CD4-positive, alpha-beta T cell treated with Interleukin-15 for 4 hours (primary cell): ENCODE measurements at places on chromosomes 11 and 22.

- no peak for DNase-seq
Measured at GRCh38 chr11:132032555-132032954, 662.1 kb downstream of the NTM start.

DNA sequence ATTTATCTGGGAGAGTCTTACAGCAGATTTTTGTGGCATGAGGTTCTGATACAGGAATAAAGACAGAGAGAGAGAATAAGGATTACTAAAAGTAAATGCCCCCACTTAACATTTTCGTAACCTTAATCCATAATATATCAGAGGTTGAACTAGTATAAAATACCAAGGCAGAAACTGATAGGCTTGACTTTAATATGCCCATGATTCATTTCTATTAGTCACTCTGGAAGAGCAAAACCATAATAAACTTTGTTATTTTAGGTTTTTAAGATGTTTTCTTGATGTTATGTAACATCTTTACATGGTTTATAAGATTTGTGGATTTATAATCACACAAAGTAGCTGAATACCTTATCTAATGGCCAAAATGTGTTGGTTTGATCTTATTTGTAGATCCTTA lies 19.1 kb downstream of the GUCY1A2 start:
- DNase-seq: no peak

- peak; percentile 6 for DNase-seq
Measured at GRCh38 chr11:83819931-83820549, 533.9 kb upstream of the CCDC90B start.

- no peak for DNase-seq
Measured at GRCh38 chr22:35593891-35594470, 23.1 kb downstream of the MB start.

GRCh38 chr22:21807544-21808529 lies 59.6 kb downstream of the MAPK1 start:
- no peak for DNase-seq

DNA sequence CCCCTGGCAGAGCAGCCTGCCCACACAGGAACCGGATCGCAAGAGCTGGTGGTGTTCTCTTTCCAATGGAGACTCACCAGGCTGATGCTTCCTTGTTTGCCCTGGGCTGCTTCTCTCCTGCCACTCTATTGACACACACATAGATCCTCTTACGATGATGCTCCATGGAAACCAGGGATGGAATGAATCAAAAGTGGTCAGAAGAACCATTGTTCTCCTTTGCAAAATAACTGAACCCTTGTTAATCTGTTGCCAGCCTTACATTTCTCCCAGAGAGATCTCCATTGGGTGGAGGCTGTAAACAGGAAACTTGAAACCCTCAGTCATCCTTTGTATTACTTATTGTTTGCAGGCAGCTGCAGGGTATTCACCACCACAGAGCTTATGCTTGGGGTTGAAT lies 24.6 kb upstream of the LDLRAD3 start:
- no peak for DNase-seq

DNA sequence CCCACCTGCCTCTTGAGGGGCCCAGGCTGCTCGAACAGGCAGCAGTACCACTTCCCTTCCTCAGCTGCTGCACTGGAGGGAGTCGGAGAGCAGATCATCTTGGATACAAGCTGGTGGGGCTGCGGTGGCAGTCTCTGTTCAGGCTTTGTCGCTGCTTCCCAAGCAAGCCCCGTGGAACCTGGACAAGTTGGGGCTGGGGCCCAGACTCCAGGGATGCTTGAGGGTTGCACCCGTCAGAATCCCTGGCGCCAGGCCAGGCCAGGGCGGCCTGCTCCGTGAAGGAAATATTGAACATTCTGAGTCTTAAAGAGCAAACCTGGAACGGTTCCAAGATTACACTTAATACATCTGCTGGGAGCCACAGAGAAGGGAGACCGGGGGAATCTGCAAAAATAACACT lies 310.1 kb upstream of the SORL1-AS1 start:
- no peak for DNase-seq

- no peak for DNase-seq
Measured at GRCh38 chr11:72452495-72452894, 18.2 kb upstream of the CLPB start.

DNA sequence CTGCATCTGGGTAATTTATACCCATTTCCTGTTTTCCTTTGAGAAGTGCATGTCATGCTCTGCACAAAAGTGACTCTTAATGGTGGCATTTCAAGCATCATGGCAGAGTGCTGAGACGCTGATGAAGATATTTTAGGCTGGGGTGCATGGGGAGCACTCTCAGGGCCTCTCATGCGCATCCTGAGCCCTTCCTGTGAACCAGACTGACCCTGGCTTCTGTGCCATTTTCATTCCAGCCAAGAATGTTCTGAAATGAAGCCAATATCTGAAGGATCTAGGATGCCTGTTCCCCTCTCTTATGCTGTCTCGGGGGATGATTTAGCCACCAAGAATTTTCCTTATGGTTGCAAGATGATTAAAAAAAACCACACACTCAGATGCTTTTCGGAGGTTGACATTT lies 61.5 kb downstream of the MIAT start:
- DNase-seq: no peak

DNA sequence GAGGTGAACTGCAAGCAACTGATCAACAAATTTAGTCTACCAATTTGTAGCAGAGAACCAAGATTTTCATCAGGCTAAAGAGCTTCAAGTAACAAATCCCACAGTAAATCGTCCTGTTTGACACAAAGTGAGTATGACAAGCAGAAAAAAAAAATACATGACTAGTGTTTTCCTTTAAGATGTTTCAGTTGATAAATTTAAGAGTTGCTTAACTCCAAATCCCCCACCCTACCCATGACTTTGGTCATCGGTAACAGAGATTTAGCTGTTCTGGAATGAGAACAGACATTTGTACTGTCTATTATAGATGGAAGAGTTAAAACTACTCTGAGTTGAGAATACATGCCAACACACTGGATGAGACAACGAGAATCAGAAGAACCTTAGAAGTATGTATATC lies 165.0 kb upstream of the MTMR2 start:
- no peak for DNase-seq

DNA sequence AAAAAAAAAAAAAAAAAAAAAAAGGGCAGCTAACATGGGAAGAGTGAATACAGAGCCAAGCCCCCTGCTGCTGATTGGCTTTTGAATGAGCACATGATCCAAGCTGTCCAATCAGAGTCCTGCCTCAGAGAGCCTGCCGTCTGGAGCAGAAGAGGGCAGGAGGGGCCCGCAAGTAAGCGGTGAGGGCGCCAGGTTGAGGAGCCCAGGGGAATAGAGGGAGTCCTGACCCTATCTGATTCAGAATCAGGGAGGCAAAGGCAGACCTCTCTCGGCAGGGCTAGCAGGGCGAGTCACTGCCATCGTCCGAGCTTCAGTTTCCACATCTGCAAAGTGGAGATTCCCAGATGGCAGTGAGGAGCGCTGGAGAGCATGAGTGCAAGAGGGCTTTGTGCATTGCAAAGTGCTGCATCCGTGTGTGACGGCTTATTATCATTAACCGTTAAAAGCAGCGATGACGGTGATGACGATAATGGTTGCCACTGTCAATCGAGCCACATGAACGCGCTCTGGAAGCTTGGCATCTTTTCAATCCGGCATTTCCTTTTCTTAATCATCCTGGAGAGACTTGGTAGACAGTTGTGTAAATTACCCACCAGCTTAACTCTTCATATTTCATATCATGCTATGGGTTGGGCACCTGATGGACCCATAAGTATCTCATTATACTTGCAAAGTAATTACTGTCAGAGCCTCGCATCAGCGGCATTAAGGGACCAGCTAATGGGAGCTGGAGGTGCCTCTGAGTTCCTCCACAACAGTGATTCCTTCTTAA lies 68.6 kb upstream of the ATXN10 start:
- DNase-seq: no peak

DNA sequence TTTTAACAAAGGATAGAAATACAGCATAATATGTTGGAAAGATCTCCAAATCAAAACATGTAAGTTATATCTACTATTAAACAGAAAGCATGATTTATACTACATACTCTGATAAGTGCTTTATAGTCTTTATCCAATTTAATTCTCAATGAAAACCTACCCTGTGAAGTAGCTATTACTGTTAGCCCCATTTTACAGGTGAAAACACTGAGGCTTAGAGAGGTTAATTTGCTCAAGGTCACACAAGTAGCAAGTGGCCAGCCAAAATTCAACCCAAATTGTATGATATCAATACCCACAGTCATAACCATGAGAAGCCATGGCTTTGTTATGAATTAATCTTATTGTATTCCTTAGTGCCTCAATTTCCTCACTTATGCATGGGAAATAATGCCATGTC lies 675 bp upstream of the OR5AN1 start:
- DNase-seq: no peak

DNA sequence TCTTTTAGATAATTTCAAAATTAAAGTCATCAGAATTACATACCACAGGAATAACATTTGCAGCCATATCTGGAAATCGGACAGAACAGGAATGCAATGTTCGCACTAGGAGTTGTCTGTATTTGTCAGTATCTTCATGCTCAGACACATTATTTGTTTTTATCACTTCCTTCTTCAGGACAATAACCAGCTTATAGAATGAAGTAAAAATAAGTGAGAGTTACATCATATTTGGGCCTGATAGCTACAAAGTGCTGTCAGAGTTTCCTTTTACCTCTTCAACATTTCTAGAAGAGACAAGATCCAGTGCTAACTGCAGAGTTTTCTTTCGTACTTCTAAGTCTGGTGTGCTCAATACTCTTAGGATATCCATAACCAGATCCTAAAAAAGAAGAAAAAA lies 18.9 kb downstream of the COPB1 start:
- no peak for DNase-seq

- no peak for DNase-seq
Measured at GRCh38 chr11:68266936-68267880, 4.6 kb downstream of the C11orf24 start.

- peak; percentile 60 for DNase-seq
Measured at GRCh38 chr11:78292109-78292803, 103.5 kb downstream of the USP35 start.

DNA sequence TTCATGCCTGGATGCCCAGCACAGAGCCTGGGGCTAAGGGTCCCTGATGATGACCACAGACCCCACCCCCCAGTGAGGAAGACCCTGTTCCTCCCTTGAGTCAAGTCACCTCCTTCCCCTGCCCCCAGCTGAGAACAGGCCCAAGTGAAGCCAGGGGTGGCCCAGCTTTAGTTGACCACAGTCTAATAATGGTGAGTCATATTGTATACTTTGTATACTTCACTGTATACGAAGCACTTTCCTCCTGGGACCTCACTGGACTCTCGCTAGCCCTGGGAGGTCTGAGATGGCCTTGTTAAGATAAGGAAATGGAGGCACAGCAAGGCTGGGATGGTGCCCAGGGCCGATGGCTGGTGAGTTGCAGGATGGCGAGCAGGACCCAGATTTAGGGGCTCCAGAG lies 3.7 kb upstream of the FLRT1 start:
- DNase-seq: no peak

GRCh38 chr22:39645532-39645931 lies 75.0 kb downstream of the CACNA1I start:
- DNase-seq: no peak

- peak; percentile 52 for DNase-seq
Measured at GRCh38 chr22:26610072-26610958, 7.5 kb downstream of the CRYBB1 start.

DNA sequence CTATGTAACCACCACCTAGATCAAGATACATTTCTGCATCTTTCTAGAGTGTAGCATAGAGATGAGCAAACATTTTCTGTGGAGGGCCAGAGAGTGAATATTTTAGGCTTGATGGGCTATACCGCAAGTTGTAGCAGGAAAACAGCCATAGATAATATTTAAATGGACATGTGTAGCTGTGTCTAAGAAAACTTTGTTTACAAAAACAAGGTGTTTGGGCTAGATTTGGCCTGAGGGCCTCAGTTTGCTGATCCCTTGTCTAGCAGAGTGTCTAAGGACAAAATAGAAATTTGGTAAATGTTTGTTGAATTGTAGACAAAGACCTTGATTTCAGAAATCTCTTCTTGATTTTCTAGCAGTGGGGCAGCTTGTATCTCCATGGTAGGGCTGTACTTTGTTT lies 36.3 kb downstream of the STIM1 start:
- no peak for DNase-seq

- DNase-seq: no peak
Measured at GRCh38 chr11:77123591-77123990, 4.5 kb upstream of the MYO7A start.

- DNase-seq: no peak
Measured at GRCh38 chr11:12274056-12274455, 103.3 kb upstream of the PARVA start.

DNA sequence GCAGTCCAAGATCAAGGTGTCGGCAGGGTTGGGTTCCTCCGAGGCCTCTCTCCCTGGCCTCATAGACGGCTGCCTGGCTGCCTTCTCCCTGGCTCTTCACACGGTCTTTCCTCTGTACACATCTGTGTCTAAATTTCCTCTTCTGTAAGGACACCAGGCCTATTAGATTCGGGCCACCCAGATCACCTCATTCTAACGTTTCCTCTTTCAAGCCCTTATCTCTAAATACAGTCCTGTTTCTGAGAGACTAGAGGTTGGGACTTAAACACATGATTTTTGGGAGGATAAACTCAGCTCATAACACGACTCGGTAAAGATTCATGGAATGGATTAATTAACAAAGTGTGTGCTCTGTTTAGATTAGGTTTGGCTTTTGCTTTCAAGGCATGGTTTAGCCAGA lies 136.0 kb upstream of the SORL1-AS1 start:
- DNase-seq: no peak

DNA sequence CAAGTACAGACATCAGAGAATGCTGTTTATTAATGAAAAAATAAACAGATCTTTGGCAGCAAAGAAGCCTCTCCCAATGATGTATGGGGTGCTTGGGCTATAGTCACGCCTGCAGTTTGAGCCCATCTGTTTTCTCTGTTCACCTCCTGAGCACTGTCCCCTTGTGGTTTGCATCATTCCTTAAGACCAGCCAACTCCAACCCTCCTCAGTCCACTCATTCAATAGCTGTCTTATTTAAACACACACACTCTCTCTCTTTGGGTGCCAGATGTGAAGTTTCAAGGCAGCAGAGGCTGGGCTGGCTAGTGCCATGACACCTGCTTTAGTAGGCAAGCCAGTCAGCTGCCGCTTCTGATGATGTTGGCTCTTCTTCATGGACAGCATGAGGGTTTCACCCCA lies 58.1 kb downstream of the POLD3 start:
- DNase-seq: no peak

GRCh38 chr11:85732965-85733364 lies 47.0 kb upstream of the CCDC89 start:
- DNase-seq: no peak

GRCh38 chr22:21013657-21014201 lies 1.2 kb upstream of the P2RX6 start:
- DNase-seq: no peak

GRCh38 chr22:46528121-46528610 lies 9.3 kb downstream of the CELSR1 start:
- no peak for DNase-seq

- DNase-seq: no peak
Measured at GRCh38 chr22:48553694-48554308, 1273.9 kb downstream of the BRD1 start.

DNA sequence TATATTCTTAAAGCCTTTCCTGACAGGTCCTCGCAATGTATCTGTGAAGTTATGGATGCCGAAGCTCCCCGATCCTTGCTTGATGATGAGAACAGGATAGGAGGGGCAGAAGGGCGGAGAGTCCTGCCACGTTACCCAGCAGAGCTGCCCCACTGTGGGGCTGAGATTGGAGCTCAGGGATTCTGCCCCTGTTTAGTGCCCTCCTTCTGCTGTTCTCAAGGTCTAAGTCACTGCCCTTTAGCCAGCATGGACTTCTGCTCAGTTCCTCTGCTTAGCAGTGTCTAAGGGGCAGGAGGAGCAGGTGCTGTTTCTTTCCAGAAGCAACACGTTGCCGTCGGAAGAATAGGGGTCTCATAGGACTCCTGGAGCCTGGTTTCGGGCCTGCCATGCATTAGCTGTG lies 164.2 kb upstream of the B3GAT1 start:
- no peak for DNase-seq
